NCI-H1436 (cell line): ENCODE measurements at places on chromosomes 7 and 10.

- DNase-seq, result no peak
Measured at GRCh38 chr10:70163448-70163847, 6.9 kb downstream of the SAR1A start.

DNA sequence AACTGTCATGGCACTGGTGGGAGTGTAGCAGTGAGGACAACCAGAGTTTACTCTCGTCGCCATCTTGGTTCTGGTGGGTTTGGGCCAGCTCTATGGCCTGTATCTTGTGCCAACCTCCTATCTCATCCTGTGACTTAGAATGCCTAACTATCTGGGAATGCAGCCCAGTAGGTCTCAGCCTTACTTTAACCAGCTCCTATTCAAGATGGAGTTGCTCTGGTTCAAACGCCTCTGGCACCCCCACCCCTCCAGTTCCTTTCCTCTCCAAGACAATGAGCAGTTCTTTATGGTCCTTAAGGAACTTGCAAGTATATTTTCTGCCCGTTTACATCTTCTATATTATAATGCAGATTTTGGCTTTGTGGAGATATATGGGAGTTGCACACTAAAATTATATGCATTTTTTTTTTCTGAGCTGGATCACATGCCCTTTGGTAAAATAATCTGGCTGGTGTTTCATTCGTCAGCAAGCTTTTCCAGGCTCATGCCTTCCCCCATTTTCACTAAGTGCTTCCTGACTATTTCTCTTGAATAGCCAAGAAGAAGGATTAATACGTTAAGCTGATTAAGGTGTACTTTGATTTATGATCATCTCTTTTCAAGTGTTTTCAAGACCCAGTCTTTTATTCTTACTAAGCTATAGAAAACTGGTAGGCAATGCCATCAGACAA is 11.2 kb upstream of the WIPF3 start:
- DNase-seq, result no peak

DNA sequence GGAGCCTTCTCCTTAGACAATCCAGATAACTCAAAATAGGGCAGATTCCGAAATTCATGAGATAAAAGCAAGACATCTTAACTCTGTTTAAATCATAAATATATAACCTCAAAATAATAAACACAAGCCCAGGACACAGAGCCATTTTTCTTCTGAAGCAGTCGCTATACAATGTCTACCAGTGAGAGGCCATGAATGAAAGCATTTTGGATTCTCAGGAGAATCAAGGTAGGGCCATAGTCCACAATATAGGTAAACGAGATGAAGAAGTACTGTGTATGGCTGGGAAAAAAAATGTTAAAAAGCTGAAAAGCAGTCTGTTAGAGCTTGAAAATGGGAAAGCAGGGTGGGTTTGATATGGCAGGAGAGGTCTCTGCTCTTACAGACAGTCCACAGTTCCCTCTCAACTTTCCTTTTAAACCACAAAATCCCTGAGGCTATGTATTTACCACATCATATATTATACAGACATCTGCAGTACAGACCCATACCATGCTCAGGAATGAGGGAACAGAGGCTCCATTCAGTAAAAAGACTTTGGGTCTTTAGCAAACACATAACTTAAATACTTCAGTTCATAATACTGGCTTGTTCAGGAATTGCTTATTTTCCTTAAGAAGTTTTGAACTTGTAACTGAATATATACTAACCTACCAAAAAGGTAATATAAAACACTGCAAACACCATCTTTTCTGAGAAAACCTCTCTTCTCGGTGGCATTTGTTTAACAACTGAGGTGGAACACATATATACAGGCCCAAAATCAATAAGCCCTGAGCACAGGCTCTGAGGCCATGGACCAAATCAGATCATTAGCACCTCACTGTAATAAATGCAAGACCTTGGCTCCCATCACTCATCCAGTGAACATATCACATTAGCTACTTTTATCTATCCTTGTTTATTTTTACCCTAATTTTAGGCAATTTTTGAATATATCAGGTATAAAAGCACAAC is 109.3 kb downstream of the SORBS1 start:
- no peak for DNase-seq

DNA sequence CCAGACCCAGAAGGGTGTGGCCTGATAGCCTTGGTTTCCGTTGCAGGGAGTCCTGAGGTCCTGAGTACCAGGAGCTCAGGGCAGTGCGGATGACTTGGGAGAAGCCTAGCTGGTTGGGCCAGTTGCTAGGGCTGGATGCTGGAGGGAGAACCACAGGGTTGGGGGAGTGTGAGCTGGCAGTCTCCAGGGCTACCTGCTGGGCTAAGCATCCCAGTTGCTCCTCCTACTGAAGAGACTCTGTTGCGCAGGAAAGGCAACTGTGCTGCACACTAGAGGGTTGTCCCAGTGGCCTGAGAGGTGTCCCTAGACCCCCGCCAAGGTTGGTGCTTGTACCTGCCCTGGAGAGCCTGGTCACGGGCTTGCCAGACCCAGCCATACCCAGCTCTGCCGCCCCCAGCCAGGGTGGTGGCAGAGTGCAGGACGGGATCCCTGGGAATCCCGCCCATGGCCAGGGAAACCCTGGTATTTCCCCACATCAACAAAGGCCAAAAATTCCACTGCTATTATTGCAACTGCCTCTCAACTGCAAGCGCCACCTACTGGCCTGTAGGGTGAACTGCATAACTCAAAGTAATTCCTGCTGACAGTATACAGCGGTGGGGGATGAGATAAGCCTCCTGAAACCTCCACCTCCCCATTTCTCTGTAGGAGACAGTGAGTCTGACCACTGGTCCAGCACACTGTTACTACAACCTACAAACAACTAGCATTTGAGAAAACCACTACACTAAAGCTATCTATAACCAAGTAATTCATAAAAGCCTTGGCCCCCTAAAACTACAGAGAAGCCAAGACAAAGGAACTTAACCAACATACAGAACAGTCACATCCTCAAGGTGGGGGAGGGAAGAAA is 67.6 kb upstream of the DDC start:
- DNase-seq, result peak; percentile 30

DNA sequence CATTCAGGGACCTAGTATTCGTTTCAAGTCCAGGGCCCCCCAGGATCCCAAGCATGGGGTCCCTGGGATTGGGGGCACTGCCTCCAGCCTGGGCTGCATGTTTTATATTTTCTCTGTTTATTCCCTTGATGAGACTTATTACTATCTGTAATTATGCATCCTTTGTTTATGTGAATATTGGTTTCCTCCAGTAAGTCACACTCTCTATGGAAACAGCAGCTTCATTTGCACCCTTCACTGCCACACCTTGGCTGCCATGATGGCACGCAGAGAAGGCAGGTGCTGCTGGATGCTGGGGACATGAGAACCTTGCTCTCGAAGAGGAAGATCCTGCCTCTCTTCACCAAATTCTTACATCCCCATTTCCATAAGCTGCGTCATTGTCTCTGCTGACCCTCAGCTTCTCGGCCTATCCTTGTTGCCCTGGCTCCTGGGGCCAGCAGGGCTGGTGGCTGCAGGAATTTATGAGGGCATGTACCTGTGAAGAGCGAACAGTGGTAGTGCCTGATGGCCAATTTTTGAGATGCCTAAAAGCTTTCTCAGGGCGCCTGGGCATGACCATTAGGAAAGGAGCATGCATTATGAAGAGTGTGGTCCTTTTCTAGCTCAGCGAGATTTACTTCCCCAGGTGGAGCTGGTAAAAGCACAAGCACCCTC is 479.3 kb upstream of the KLF6 start:
- DNase-seq, result no peak

- DNase-seq, result no peak
Measured at GRCh38 chr10:73850863-73851461, 23.4 kb downstream of the CAMK2G start.

- no peak for DNase-seq
Measured at GRCh38 chr7:106462914-106463482, 178.2 kb upstream of the NAMPT start.

DNA sequence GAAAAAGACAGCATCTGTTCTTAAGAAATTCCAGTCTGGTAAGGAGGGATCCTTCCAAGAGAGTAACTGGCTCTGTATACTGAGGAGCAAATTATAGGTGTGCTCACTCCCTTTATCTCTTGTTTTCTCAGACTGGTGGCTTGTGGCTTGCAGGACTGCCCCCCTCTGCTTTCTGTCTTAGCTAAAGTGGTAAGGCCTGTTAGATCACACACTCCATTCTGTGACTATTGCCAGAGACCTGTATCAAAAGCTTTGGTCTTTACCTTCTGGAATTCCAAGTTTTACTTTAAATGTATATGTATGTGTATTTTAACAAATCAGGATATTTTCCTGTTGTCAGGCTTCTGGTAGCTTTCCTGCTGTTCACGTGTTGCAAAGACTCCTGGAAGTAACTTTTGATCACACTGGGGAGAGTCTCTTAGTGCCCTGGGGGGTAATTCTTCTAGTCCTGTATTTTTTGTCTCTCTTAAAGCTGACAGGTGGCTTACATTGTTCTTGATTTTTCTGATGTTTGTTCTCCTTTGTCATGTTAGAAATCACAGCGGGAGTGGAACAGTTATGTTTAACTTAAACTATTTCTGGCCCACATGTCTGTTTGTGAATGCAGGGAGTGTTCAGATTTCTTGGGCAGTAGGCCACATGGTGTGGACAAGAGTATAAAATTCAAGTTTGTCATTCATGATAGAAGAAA is 99.0 kb downstream of the PLPP4 start:
- no peak for DNase-seq
